ENCODE measurements at places on chromosomes 4 and X.
A peak's percentile ranks its signal among the peaks of the same experiment; 100 is the strongest.

- DNase-seq: no peak
Observed at GRCh38 chrX:1215123-1215823, 2.8 kb upstream of the CRLF2 start.

DNA sequence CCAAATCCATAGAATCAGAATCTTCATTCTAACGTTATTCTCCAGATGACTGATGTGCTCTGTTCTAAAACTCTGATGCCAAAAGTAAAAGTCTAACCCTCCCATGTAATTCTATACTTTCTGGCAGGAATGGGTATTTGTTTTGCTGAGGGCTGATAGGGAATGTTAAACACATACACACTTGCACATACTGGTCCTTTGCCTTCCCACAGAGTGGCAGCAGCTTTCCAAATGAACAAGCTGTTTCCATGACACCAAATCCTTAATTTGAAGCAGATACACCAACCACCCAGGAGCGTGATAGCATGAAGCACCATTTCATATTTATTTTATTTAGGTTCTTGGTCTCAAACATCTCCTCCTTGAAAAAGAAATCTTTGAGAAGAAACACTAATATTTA, 155.5 kb upstream of the PRDX4 start:
- DNase-seq: no peak

DNA sequence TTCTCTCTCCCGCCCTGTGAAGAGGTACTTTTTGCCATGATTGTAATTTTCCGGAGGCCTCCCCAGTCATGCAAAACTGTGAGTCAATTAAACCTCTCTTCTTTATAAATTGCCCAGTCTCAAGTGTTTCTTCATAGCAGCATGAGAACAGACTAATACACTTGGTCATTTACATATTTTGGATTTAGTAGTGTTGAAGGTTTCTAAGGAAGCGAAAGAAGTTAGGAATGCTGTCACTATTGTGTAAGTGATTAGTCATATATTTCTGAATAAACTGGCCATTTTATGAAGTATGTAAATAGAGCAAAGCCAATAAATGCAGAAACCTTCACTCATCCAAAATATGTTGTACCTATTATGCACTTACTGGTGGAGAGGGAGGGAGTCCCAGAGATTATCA, 34.4 kb upstream of the GK2 start:
- no peak for DNase-seq

- DNase-seq: peak; percentile 28
Observed at GRCh38 chr4:97911236-97911906, 231.9 kb downstream of the STPG2 start.

GRCh38 chrX:129746557-129747470, 8.0 kb downstream of the XPNPEP2 start:
- DNase-seq: no peak

- DNase-seq: no peak
Observed at GRCh38 chr4:47862297-47862696, 24.4 kb upstream of the CORIN start.

GRCh38 chr4:74431113-74431826, 13.7 kb upstream of the AREG start:
- DNase-seq: no peak

GRCh38 chrX:9562851-9563250, 98.0 kb downstream of the TBL1X start:
- no peak for DNase-seq

DNA sequence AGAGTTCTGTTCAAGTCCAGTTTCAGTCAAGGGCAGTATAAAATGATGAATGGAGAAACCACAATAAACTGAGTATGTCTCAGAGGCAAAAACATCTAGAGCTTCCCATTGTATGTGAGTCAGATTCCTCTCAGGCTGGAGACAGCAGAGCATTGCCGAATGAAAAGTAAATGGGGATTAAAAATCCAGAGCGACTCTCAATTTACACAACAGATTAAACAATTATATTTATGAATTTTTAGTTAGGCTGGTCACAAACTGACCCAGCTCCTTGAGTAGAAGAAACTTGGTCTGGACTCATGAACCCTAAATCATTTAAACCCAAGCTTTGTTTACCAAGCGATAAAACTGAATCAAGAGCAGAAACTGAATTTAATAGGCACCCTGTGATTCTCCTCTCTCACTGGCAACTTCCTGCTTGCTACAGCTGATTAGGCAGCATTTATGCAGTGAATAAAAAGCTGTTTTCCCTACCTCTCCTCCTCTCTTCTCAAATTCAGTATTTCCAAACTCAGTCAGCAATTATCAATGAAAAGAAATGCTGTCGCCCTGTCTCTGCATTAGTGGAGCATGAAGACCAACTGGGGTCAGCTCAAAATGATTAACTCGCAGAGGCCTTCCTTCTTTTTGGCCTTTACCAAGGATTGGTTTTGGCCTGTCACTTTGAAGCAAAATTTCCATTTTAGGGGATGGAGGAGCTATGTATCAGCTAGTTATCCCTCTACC, 568.0 kb downstream of the PDHA2 start:
- DNase-seq: no peak

- peak; percentile 72 for DNase-seq
Observed at GRCh38 chr4:139083607-139083955, 68.0 kb downstream of the NOCT start.

- no peak for DNase-seq
Observed at GRCh38 chr4:152545088-152545487, 9.2 kb upstream of the FBXW7 start.

GRCh38 chr4:118033148-118034052, 886 bp upstream of the NDST3 start:
- peak; percentile 69 for DNase-seq

- DNase-seq: no peak
Observed at GRCh38 chr4:61605984-61606383, 405.9 kb downstream of the ADGRL3 start.

- DNase-seq: peak; percentile 57
Observed at GRCh38 chrX:46686003-46686645, 72.8 kb downstream of the SLC9A7 start.

GRCh38 chr4:1819284-1819683, 26.2 kb downstream of the FGFR3 start:
- DNase-seq: peak; percentile 37

- no peak for DNase-seq
Observed at GRCh38 chr4:11881947-11882346, 453.3 kb upstream of the HS3ST1 start.

- DNase-seq: no peak
Observed at GRCh38 chr4:17055788-17056187, 157.3 kb upstream of the LDB2 start.

DNA sequence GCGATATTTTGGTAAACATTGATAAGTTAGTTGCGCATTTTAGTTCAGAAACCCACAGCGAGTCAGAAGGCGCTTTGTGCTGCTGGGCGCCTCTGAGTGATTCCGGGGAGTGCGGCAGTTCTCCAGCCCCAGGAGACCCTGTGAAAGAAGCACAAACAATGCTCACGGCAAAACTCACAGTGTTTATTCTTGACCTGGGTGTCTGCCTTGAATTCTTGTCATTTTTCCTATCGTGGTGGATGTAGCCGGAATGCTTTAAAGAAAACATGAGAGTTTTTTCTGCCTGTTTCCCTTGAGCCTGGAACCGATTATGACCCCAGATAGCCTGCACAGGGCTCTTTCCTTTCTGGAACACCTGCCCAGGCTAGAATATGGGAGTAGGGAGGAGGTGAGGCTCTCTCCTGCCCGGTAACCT, 6.7 kb downstream of the TBL1X start:
- no peak for DNase-seq

- DNase-seq: peak; percentile 43
Observed at GRCh38 chr4:152936446-152937335, 568 bp downstream of the FHDC1 start.

DNA sequence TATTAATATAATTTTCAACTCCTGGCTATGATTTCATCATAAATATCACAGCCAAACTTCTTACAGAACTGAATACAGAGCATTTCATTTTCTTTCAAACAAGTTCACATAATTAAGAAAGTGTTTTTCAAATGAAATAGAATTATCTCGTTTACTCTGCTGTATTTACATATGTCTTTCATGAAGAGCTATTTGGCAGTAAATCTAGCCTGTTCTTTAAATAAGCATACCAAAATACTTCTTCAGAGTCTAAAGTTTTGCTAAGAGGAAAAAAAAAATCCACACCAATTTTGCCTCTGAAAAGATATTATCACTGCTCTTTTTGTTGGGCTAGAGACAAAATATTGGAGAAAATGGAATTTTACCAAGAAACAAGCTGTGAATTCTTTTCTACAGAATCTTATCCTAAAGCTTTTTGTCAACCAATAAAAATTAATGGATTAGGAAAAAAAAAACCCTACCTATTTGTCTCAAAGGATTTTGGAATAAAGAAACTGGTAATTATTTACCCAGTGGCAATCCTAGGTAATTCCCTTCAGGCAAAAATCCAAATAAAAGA, 287.9 kb upstream of the NR3C2 start:
- peak; percentile 12 for DNase-seq

GRCh38 chr4:90127223-90127705, at the start of gene CCSER1:
Gene CCSER1, plus strand, starts transcription at chr4:90127394.
- DNase-seq: peak; percentile 82

- peak; percentile 66 for DNase-seq
Observed at GRCh38 chr4:109560687-109561461, 828 bp downstream of the MCUB start.

DNA sequence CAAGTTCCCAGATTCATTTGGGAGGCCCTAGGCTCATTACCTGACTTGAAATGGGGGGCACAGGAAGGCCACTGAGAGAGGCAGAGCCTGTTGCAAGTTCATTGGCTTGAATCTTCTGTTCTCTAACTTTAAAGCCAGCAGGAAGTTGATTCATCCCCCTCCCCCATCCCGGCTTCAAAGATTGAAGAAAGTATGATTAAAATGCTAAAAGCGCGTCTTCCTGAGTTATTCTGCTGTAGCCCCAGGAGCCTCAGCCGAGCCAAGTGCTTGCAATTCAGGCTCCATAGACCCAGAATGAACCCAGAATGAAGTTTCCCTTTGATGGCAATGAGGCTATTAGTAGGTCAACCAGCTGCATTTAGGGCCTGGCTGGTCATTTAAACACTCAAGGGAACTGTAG, 14.7 kb downstream of the CHST7 start:
- DNase-seq: peak; percentile 15

GRCh38 chrX:63961964-63962363, 176.9 kb upstream of the ARHGEF9 start:
- DNase-seq: no peak

- no peak for DNase-seq
Observed at GRCh38 chrX:66328950-66329596, 165.0 kb downstream of the HEPH start.

- peak; percentile 53 for DNase-seq
Observed at GRCh38 chr4:19224820-19225219, 1026.9 kb upstream of the SLIT2 start.

GRCh38 chr4:2251795-2252529, 9.9 kb downstream of the MXD4 start:
- DNase-seq: no peak

DNA sequence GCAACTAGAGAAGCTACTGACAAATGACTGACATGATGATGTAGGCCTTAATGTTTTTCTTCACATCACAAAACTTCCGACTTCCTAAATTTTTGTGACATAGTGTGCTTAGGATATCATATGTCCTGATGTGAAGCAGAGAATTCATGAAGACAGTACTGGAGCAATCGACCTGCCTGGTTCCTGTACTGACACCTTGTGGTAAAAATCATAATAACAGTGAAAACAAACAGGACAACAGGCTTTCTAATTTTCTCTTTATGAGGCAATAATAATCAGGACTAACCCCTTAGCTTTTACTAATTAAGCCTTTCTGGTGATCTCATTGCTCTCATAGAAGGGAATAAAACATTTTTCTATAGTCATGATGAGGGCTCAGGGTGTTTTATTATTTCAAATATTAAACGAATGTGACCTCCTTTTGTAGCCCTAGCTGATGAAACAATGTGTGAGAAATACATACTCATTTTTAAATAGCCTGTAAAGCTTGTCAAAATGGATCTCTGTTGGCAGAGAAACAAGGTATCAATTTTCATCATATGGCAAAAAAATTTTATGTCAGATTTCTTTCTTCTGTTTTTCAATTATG, 158.4 kb downstream of the TENT5D start:
- peak; percentile 33 for DNase-seq

DNA sequence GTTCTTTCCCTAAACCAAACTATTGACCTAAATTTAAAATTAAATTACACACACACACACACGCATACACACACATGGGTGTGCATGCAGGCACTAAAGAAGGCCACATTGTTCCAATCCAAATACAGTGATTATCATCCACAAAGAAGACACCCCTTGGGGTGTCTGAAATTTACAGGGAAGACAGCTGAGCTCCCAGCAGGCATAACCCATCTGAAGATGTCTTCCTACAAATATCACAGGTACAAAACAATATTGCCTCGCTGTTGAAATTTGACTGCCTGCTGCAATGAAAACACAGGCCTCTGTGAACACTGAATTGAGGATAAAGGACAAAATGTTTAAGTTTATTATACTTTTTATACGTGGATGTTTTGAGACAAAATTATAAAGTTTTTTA, 50.2 kb upstream of the SLC7A11 start:
- no peak for DNase-seq

- DNase-seq: no peak
Observed at GRCh38 chrX:2972391-2972790, 34.0 kb upstream of the ARSH start.

- DNase-seq: no peak
Observed at GRCh38 chr4:40763228-40763716, 13.5 kb downstream of the NSUN7 start.

GRCh38 chrX:13215729-13216128, 104.1 kb downstream of the ATXN3L start:
- DNase-seq: peak; percentile 22

- DNase-seq: no peak
Observed at GRCh38 chr4:118014831-118015230, 19.5 kb upstream of the NDST3 start.

GRCh38 chrX:12307961-12308360, 169.7 kb downstream of the FRMPD4 start:
- DNase-seq: no peak

DNA sequence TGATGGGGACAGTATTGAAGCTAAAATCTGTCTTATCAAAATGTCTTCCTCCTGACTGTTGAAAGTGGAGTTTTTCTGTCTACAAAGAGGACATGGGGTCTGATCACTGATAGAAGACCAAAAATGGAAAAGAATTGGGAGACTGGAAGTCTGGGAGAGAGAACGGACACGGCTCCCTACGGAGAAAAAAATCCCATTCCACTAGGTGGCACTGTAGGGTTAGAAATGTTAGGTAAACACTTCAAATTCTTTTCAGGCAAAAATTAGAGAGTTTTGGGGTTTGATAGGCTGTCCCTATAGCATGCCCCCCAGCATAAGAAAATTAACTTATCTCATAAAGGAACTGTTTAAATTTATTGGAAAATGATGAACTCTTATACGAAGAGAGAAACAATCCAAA, 200.5 kb downstream of the FAM133A start:
- peak; percentile 27 for DNase-seq
